ENCODE measurements at places on chromosomes 5 and 9.

- DNase-seq, result no peak
Observed at GRCh38 chr5:117999939-118000549, 988.3 kb downstream of the DTWD2 start.

DNA sequence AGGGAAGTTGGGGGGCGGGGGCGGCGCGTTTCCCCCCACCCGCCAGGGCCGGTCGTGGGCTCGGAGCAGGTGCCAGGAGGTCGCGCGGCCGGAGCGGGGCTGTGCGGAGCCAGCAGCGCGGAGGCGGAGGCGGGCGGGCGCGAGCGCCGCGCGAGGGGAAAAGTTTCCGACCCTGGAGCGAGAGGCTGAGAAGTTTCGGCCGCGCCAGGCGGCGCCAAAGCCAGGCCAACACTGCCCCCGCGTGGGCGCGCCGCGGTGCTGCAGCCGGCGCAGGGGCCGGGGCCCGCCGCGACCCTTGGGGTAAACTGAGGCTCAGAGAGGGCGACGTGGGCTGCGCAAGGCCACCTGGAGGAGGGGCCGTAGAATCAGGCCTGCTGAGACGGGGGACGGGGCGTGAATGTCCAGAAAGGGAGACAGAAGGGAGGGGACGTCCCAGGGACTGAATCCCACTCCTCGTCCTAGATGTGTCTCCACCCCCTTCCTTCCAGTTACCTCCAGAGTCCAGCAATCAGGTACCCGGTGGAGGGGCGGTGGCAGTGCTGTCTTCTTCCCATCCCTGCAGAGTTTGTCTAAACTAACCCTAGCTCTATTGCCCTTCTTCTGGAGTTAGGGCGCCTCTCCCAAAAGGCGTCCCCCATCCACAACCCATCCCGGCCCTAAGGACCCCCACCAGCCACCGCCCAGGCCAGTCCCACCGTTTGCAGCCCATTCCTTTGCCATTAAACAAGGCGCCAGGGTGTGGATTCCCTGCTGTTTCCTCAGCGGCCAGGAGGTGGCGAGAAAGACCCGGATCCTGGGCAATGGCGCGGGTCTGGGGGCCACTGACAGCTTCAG, 10.2 kb downstream of the C9orf50 start:
- DNase-seq, result peak; percentile 70

DNA sequence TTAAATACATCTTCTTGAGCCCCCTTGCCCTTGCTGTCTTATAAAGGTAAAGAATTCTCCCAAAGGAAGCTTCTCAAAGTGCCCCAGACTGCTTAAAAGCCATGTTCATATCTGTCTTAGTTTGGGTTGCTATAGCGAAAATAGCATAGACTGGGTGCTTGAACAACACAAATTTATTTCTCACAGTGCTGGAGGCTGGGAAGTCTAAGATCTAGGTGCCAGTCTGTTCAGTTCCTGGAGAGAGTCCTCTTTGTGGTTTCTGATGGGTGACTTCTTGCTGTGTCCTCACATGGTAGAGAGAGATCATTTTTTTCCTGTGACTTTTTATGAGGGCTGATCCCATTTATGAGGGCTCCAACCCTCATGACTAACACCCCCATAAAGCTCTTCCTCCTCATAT, 486.7 kb upstream of the ADAMTS16 start:
- no peak for DNase-seq

- DNase-seq, result no peak
Observed at GRCh38 chr5:150632305-150633160, 7.9 kb upstream of the SYNPO start.
